Vagina (tissue), 2 donors: ENCODE measurements at places on chromosomes 4 and X. TPM values are rescaled to one million over a fixed set of nuclear protein-coding genes. Genes with fewer than 3 reads are reported as not detected.

Gene ELMOD2
- total RNA-seq, result 15.7 TPM

- H3K27ac ChIP-seq, result no peak overlapping the region
- H3K4me3 ChIP-seq, result no peak overlapping the region
- H3K36me3 ChIP-seq, result no peaks in the 10 kb centered on the region
- H3K4me1 ChIP-seq, result peaks cover 6% of the 10 kb centered on the region
Measured at GRCh38 chrX:154433605-154434004, 3.3 kb upstream of the GDI1 start.

Gene ZXDA
- total RNA-seq, result 5.6 TPM

Gene SUPT20HL2
- total RNA-seq, result not detected

DNA sequence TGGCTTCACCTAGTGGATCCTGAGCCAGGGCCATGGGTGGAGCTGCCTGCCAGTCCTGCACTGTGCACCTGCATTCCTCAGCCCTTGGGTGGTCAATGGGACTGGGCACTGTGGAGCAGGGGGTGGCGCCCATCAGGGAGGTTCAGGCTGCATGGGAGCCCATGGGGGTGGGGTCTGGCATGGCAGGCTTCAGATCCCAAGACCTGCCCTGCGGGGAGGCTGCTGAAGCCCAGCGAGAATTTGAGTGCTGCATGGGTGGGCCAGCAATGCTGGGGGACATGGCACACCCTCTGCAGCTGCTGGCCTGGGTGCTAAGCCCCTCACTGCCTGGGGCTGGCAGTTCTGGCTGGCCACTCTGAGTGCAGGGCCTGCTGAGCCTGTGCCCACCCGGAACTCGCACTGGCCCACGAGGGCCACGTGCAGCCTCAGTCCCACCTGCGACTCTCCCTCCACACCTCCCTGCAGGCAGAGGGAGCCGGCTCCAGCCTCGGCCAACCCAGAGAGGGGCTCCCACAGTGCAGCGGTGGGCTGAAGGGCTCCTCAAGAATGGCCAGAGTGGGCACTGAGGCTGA is 270.0 kb downstream of the CENPC start:
- H3K36me3 ChIP-seq, result no peaks in the 10 kb centered on the region
- H3K27me3 ChIP-seq, result no peaks in the 10 kb centered on the region
- no peak for DNase-seq
- no peak overlapping the region for H3K4me3 ChIP-seq

GRCh38 chrX:9874483-9874882 is 88.3 kb downstream of the SHROOM2 start:
- no peak for DNase-seq
- no peak overlapping the region for H3K4me3 ChIP-seq
- H3K27ac ChIP-seq, result no peak overlapping the region
- no peaks in the 10 kb centered on the region for H3K36me3 ChIP-seq

DNA sequence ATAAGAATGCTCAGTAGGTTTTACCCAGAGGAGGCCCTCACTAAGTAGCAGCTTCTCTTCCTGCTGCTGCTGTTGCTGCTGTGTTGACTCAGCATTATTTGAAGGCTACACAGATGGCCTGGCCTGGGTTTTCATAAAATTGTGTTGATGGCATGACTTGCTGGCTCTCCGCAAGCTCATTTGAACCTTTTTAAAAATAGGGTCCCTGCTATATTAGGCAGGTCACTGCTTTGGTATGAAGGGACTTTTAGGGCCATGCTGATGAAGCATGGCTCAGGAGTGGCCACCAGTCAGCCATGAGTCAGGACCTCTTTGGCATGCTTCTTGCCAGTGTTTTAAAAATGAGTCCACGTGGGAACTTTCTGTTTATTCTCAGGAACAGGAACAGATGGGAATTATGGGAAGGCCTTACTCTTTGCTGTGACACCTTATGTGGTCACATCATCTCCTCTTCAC is 128.7 kb downstream of the MID1IP1 start:
- no peaks in the 10 kb centered on the region for H3K36me3 ChIP-seq
- no peaks in the 10 kb centered on the region for H3K27me3 ChIP-seq
- no peak overlapping the region for H3K27ac ChIP-seq
- H3K4me3 ChIP-seq, result no peak overlapping the region

DNA sequence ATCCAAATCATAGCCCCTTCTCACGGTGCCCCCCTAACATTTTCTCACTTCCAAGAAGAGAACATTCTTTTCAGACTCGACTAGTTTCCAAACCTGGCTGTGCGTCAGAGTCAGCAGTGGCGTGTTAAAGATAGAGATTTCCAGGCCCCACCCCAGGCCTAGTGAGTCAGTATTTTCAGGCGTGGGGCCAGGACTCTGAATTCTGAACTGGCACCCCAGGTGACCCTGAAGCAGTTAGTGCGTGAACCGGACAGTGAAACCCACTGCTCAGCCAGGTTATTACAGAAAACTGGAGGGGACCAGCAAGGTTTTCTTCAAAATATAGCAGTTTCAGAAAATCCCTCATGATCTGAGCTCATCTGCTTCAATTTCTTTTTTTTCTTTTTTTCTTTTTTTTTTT is 35.0 kb upstream of the BCOR start:
- peak overlapping the region; percentile 59 for H3K27ac ChIP-seq
- no peaks in the 10 kb centered on the region for H3K4me1 ChIP-seq
- no peaks in the 10 kb centered on the region for H3K27me3 ChIP-seq
- DNase-seq, result no peak

Gene MAGEE2
- not detected for total RNA-seq

Gene SHROOM2
- total RNA-seq, result 8.8 TPM

- peak overlapping the region; percentile 43 for H3K4me3 ChIP-seq
- H3K36me3 ChIP-seq, result no peaks in the 10 kb centered on the region
- no peak for DNase-seq
- H3K4me1 ChIP-seq, result no peaks in the 10 kb centered on the region
- H3K27me3 ChIP-seq, result no peaks in the 10 kb centered on the region
Measured at GRCh38 chrX:37686369-37686995, 891 bp downstream of the XK start.

- H3K27ac ChIP-seq, result peak overlapping the region; percentile 98
- DNase-seq, result no peak
- peaks cover 45% of the 10 kb centered on the region for H3K4me1 ChIP-seq
- H3K27me3 ChIP-seq, result no peaks in the 10 kb centered on the region
- peak overlapping the region; percentile 76 for H3K4me3 ChIP-seq
Measured at GRCh38 chr4:82898322-82899243, 2.0 kb upstream of the THAP9 start.

- no peak overlapping the region for H3K27ac ChIP-seq
- no peaks in the 10 kb centered on the region for H3K4me1 ChIP-seq
- no peaks in the 10 kb centered on the region for H3K27me3 ChIP-seq
- DNase-seq, result no peak
Measured at GRCh38 chr4:86523333-86523732, 70.8 kb upstream of the PTPN13 start.

- no peak for DNase-seq
- peak overlapping the region; percentile 87 for H3K4me3 ChIP-seq
- H3K4me1 ChIP-seq, result peaks cover 53% of the 10 kb centered on the region
- H3K36me3 ChIP-seq, result no peaks in the 10 kb centered on the region
Measured at GRCh38 chr4:82890528-82890900, 439 bp downstream of the SEC31A start.

- H3K27ac ChIP-seq, result no peak overlapping the region
- H3K4me3 ChIP-seq, result no peak overlapping the region
- no peak for DNase-seq
- no peaks in the 10 kb centered on the region for H3K4me1 ChIP-seq
- H3K27me3 ChIP-seq, result no peaks in the 10 kb centered on the region
Measured at GRCh38 chr4:14247767-14248166, 620.2 kb upstream of the BOD1L1 start.

Gene ACOT9
- 39.0 TPM for total RNA-seq

DNA sequence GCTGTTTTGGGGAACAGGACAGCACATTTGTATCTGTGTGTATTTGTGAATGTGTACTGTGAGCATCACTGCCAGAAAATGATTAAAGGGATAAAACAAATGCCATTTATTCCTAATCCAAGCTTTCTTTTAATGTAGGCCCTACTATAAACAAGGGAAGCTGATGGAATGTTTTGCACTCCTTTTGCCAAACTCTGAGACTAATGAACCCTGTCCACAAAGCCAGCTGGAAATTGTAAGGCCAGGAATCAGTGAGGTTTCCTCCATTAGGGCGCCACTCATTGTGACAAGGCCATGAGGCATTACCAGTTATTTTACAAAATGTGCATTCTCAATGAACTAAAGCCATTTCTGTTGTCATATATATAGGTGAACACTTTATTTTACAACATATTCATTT is 163.0 kb upstream of the NAP1L5 start:
- H3K27ac ChIP-seq, result no peak overlapping the region
- DNase-seq, result no peak
- no peak overlapping the region for H3K4me3 ChIP-seq
- H3K4me1 ChIP-seq, result peaks cover 13% of the 10 kb centered on the region

- H3K27me3 ChIP-seq, result no peaks in the 10 kb centered on the region
- peaks cover 27% of the 10 kb centered on the region for H3K4me1 ChIP-seq
- no peak for DNase-seq
- H3K4me3 ChIP-seq, result no peak overlapping the region
Measured at GRCh38 chrX:45756557-45756956, 555.9 kb upstream of the DIPK2B start.

Gene MTMR8
- 7.9 TPM for total RNA-seq

GRCh38 chr4:73187325-73187724 is 71.3 kb downstream of the ANKRD17 start:
- no peak for DNase-seq
- no peak overlapping the region for H3K27ac ChIP-seq
- H3K36me3 ChIP-seq, result no peaks in the 10 kb centered on the region
- H3K4me1 ChIP-seq, result no peaks in the 10 kb centered on the region

Gene P2RY10
- 0.98 TPM for total RNA-seq

- H3K27me3 ChIP-seq, result no peaks in the 10 kb centered on the region
- no peak overlapping the region for H3K27ac ChIP-seq
- no peaks in the 10 kb centered on the region for H3K36me3 ChIP-seq
- no peak for DNase-seq
- H3K4me1 ChIP-seq, result no peaks in the 10 kb centered on the region
- no peak overlapping the region for H3K4me3 ChIP-seq
Measured at GRCh38 chrX:6386837-6387236, 148.1 kb downstream of the VCX3A start.

DNA sequence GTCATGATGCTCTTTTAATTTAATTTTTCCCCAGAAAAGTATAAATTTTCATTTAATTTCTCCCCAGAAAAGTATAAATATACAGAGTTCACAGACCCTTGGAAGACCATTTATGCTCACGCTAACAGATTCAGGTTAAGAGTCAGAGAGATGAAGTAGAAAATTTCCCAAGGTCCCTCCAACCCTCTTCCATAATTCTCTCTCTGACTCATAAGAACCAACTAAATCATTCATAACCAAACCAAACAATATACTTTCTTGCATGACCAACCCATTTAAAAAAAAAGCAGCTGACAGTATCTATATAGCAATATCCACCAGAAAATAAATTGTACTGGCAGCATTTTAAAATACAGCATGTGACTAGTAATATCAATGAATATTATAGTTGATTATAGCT is 3.9 kb downstream of the KLHL8 start:
- no peaks in the 10 kb centered on the region for H3K36me3 ChIP-seq
- H3K4me3 ChIP-seq, result no peak overlapping the region
- H3K27me3 ChIP-seq, result no peaks in the 10 kb centered on the region
- peaks cover 31% of the 10 kb centered on the region for H3K4me1 ChIP-seq
- H3K27ac ChIP-seq, result no peak overlapping the region

- H3K4me3 ChIP-seq, result no peak overlapping the region
- no peak for DNase-seq
- H3K27ac ChIP-seq, result no peak overlapping the region
- no peaks in the 10 kb centered on the region for H3K27me3 ChIP-seq
Measured at GRCh38 chr4:98583265-98583664, 75.1 kb downstream of the TSPAN5 start.

Gene GYPA
- total RNA-seq, result not detected

- no peak overlapping the region for H3K4me3 ChIP-seq
- H3K27ac ChIP-seq, result no peak overlapping the region
- DNase-seq, result no peak
- no peaks in the 10 kb centered on the region for H3K36me3 ChIP-seq
Measured at GRCh38 chr4:175376287-175376977, 435.6 kb downstream of the GPM6A start.
